CD4-positive, CD25-positive, alpha-beta regulatory T cell (primary cell): ENCODE measurements at places on chromosomes 2 and 18.

- DNase-seq, result no peak
These were observed 1.7 kb upstream of the ESCO1 start for GRCh38 chr18:21602299-21602587.

DNA sequence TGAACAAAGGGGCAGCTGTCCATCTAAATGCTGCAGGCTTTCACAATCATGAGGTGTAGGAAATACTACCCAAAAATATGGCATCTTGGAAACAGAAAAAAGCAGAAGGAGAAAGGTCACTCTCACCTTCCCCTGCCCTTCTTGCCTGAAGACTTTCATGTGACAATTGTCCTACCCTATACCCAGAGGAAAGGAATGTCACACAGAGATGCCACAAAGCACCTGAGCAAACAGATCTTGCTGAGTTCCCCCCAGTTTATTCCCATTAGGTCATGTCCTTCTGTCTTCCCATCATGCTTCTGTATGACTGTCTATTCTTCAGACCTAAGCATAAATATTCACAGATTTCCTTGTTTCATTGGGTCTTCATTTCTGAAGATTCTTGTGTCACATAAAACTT lies 116.6 kb upstream of the MSH6 start:
- no peak for DNase-seq

DNA sequence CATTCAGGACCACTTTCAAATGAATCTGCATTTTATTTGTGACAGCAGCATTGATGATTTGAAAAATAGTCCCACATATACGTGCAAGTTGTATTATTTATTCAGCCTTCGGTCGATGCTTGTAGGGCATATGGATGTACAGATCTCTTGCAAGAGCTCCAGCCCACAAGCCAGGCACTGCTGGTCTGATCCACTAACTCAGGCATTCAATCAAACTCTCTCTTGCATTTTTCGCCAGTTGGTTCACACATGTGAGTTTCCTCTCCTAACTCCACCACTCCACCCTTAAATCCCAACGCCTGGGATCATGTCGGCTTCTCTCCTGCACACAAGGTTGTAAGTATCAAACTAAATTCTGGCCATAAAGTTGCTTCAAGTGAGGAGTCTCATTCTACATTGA lies 318.7 kb downstream of the CYP26B1 start:
- DNase-seq, result no peak

GRCh38 chr2:160911258-160911657 lies 249.0 kb upstream of the TANK start:
- no peak for DNase-seq

- DNase-seq, result no peak
These were observed 9.4 kb upstream of the SLC38A11 start for GRCh38 chr2:164964700-164965099.

DNA sequence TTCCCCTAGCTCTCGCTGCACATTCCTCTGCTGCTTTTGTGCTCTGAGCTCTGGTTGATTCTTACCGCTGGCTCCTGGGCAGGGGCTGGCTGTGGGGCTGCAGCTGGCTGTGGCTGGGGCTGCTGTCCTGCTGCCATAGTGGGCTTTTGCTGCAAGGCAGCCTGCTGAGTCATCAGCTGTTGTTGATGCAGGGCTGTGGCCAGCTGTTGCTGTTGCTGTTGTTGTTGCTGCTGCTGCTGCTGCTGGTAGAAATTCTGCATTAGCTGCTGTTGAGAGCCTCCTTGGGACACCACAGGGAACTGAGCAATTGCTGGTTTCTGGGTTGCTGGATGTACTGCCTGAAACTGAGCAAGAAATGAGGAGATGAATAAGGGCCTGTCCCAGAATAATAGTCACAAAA lies 77.2 kb upstream of the NFU1 start:
- no peak for DNase-seq
